ENCODE measurements at places on chromosomes 13 and 19. TPM values are rescaled to one million over a fixed set of nuclear protein-coding genes. Genes with fewer than 3 reads are reported as not detected.

Gene SIGLEC12
- polyA plus RNA-seq, result 0.31 TPM

Gene MAST1
- 1.2 TPM for polyA plus RNA-seq

Gene NKPD1
- 0.20 TPM for polyA plus RNA-seq

Gene KANK3
- polyA plus RNA-seq, result 3.6 TPM

Gene ERICH6B
- polyA plus RNA-seq, result not detected

Gene ZNF829
- polyA plus RNA-seq, result 4.9 TPM

Gene FGF14
- not detected for polyA plus RNA-seq

DNA sequence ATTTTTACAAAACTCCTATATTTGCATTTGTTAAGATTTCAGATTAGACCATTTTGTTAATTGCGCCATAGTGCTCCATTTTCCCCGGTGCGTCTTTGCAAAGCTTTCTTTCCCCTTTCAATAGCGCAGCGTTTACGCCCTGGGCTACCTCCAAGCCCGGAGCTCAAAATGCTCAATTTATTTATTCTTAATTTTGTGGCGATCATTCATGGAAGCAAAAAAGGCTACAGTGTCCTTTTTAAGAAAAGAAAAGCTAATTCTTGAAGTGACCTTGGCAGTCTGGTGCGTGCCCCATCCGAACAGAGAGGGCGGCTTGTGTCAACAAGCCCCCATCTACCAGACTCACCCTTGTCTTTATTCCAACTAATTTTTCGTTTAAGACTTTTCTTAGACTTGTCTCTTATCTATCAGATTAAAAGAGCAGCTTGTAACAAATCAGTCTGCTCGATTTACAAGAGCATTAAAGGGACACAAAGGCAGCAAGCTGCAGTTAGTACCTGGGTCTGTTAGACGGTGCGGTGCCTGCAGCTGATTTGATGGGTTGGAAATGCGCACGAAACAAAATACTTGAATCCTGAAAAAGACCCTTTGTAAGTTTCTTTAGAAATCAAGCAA, 30.1 kb downstream of the GSX1 start:
- no peak for DNase-seq

DNA sequence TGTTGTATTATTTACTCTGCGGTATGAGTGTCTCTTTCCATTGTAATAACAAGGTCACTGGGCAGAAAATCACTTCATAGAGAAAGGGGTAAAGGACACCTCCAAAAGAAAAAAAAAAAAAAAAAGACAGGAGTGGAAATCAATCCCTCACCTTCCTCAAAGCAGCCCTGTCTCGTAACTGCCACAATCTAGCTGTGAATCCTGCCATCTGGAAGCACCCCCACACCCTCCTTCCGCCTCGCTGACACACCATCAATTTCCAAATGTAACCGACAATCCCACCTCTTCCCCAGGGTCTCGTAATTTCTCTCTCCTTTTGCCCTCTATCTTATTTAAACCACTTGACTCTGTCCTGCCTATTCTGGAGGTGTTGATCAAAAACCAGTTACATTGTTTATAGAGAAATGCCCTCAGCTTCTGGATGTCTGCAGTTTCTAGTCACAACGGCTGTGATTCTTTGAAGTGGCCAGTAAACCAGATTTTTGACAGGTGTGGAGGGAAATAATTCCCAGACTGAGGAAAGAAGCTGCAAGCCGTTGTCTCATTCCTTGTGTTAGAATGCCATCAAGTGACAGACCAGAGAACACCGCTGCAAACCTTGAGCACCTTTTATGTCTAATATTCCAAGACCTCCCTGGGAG, 9.1 kb upstream of the POP4 start:
- DNase-seq, result no peak

GRCh38 chr13:45063261-45063860, 56.9 kb upstream of the GTF2F2 start:
- no peak for DNase-seq

GRCh38 chr13:109963960-109964563, 177.7 kb upstream of the IRS2 start:
- DNase-seq, result no peak

- DNase-seq, result no peak
These were observed 38.9 kb downstream of the TSC22D1 start for GRCh38 chr13:44537248-44537647.

GRCh38 chr19:22530042-22530441, 104.1 kb upstream of the ZNF492 start:
- DNase-seq, result no peak

DNA sequence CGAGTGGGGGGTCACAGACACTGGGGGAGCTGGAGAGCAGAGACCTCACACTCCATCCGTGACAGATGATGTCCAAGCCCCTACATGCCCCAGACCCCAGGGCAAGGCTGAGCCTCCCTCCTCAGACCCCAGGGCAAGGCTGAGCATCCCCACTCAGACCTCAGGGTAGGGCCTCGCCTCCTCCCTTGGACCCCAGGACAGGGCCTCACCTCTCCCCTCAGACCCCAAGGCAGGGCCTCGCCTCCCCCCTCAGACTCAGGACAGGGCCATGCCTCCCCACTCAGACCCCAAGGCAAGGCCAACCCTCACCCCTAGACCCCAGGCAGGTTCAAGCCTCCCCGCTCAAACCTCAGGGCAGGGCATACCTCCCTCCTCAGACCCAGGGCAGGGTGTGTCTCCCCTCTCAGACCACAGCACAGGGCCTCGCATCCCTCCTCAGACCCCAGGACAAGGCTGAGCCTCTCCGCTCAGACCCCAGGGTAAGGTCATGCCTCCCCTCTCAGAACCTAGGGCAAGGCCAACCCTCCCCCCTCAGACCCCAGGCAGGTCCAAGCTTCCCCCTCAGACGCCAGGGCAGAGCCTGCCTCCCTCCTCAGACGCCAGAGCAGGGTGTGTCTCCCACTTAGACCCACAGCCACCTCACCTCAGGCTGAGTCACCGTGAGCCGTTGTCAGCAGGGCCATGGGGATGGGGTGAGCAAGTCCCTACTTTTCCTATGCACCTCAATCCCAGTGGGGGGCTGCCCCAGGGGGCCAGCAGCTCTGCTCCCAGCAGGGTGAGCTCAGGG, 1.7 kb upstream of the S1PR4 start:
- peak; percentile 47 for DNase-seq

- no peak for DNase-seq
These were observed at the start of gene CXCL17 for GRCh38 chr19:42442833-42443232. TSS of gene CXCL17 (minus strand) at chr19:42442946. CDS start at chr19:42442832, 114 bp downstream.

DNA sequence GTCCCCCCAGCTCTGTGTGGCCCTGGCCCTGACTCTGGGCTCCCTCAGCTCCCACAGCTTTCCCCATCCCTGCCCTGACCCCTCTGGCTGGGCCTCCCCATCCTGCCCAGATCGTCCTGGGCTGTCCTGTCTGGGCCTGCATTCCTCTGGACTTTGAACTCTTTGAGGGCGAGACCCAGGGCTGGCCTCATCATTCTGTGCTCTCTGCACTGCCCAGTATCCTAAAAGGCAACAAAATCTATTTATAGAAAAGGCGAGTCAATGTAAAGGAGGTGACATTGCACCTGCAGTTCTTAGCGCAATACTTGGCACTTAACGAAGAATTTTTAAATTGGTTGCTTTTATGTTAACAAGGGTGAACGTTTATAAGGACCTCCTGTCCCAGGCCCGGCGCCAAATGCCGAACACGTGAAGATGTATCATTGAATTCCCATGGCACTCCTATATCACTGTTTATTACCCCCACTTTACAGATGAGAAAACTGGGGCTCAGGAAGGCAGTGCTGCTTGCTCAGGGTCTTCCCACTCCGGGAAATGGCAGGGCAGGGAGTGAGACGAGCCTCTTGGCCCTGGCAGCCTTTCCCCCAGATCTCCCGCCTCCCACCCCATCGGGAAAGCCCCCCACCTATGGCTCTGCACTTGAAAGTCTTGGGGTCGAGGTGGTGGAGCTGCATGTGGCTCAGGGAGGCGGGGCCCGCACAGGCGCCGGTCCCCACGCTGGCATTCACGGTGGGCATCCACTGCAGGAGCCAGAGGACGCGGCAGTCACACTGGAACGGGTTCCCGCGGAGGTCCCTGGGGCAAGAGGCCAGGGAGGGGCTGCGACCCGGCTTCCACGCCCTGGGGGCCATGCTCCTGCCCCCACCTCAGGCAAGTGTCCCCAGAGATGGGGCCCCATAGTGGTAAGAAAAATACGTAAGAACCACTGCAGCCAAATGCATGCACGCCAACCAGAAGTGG, 3.8 kb downstream of the LGI4 start:
- DNase-seq, result no peak

GRCh38 chr19:20102097-20102496, 24.3 kb downstream of the ZNF90 start:
- no peak for DNase-seq

Measured in CD8-positive, alpha-beta memory T cell (primary cell).